NCI-H2081 treated with DMSO at 0.1 percent for 48 hours (cell line): ENCODE measurements at places on chromosomes 1 and 21.

DNA sequence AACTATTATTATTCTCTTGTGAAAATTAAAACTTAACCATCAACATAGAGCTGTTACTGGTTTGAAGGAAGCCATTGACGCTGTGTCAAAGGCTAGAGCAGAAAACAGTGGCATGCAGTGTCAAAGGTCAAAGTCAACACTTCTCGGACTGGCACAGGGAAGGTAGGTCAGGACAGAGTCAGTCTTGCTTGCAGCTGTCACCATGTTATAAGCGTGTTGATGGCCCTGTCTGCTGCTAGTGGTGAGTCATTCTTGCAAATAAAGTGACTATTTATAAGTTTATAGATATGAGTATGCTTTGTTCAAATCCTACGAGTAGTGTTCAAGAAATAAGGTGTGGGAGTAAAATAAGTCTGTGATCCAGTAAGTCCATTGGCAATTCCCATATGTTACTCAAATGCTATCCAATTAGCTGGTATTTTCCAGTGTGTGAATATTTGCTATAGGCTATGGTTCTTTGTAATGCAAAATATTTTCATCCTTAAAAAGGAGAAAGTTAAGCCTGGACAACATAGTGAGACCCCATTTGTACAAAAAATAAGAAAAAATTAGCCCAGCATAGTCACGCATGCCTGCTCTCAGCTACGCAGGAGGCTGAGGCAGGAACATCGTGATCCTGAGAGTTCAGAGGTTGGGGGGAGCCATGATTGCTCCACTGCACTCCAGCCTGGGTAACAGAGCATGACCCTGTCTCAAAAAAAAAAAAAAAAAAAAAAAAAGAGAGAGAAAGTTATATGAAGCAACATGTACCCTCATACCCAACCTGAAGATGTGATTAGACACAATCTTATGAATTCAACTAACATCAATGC, 26.3 kb upstream of the TINAGL1 start:
- no peak for DNase-seq

DNA sequence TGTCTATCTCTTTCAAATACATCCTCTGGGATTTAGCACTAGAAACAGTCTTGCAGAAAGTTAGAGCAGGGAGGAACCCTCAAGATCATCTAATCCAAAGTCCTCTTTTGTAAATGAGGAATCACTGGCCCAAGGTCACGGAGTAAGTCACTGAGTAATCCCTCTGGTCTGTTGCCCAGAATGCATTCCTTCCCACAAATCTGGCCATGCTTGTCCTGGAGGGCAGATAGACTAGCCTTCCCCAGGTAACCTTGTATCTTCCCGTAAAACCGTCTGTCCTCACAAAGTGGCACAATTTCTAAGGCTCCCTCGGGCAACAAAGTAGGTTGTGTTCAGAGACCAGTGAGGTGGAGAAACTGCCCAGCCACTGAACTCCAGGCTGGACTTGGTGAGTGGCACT, 46.2 kb downstream of the DDR2 start:
- DNase-seq, result no peak

DNA sequence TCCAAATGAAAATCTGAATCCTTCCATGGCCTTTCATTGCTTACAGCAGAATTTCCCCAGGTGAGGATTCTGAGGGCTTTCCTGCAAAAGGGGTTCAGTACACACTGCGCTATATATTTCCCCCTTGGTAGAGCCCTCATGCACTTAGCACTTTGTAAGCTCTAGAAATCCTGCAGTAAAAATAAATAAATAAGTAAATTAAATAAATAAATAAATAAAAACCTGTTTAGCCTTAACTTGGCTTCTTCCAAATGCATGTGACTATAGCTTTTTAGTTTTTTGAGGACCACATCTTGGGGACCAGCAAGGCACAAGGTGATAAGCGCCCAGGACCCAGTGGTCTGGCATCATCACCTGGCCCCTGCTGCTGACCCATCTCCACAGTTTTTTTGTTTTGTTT, 3.2 kb upstream of the BMP8B start:
- no peak for DNase-seq

DNA sequence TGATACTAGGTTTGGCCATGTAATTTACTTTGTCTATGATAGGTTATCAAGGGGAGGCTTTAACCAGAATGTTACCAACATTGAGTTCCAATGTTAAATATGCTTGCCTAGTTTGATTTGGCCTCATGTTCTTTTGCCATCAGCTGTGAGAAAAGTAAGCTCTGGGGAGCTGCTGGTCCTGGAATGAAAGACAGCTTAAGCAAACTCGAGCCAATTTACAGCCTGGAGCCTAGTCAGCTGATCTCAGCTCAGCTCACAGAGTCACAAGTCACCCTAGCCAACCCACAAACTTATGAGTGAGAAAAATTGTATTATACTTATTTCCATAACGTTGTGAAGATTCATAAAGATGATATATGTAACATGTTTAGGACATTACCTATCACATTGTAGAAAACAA, 426.7 kb downstream of the RWDD3 start:
- DNase-seq, result no peak

- no peak for DNase-seq
These were observed 236.5 kb downstream of the TTLL7 start for GRCh38 chr1:83762416-83762815.

- no peak for DNase-seq
These were observed 27.1 kb upstream of the POU3F1 start for GRCh38 chr1:38073534-38074301.

GRCh38 chr1:110443451-110443850, 7.5 kb upstream of the PROK1 start:
- no peak for DNase-seq

DNA sequence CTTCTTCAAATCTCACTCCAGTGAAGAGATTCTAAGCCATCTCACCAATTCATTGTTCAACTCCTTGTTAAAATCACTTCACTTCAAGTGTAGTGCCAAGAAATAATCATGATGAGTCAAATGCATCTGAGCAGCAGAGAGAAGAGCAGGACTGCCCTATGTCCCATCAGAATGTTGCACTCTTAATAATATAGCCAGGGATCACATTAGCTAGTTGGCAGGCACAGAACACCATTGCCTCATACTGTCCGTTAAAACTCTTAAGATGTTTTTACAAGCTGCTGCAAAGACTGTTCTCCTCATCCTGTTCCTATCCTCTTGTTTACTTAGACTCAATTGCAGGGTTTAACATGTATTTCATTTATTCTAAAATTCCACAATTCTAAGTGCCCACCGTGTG, 432.9 kb downstream of the PLPP3 start:
- DNase-seq, result no peak

DNA sequence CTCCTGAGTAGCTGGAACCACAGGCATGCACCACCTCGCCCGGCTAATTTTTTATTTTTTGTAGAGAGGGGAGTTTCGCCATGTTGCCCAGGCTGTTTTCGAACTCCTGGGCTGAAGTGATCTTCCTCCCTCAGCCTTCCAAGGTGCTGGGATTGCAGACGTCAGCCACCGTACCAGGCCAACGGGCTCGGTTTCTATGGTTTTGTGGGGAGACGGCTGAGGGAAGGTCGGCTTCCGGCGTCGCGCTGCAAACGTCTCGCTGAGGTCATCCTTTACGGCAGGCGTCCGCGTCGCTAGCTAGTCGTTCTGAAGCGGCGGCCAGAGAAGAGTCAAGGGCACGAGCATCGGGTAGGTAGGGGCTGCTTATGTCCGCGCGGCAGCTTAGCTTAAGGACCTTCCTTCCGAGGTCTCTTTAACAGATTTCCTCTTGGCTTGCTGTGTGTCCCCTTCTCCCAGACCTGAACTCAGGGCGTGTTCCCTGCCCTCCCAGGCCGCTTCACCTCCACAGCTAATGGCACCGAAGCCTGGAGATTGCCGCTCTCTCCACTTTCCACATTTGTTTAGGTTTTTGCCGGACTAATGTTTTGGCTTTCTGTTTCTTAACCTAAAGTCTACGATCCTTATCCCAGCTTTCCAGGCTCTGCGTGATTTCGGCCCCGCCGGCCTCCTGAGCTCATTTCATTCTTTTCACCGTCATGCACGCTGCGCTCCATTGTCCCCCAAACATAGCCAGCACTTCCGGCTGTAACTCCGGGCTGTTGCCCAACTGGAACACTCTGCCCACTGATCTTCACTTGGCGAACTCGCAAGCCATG, at the start of gene NDUFS5:
NDUFS5 (plus strand) TSS at position 300 of the 815 bp plus-strand sequence. CDS start 2,375 bp downstream, outside the sequence.
- DNase-seq, result peak; percentile 81

DNA sequence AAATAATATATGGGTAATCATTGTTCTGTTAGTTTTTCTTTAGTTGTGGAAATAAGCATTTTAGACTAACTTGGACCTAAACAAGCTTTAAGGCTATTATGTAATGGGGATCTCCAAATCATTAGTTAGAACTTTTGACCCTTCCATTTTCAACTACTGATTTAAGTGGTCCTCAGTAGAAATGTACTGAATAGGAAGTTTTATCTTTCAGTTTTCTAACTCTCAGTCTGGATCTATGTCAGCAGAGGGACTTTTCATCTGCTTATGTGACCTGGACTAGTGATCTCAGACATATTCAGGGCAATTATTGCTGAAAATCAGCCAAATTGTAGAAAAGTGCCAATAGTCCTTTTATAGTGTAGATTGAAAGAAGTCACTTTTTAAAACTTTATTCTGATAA, 56.0 kb downstream of the SASS6 start:
- DNase-seq, result no peak

DNA sequence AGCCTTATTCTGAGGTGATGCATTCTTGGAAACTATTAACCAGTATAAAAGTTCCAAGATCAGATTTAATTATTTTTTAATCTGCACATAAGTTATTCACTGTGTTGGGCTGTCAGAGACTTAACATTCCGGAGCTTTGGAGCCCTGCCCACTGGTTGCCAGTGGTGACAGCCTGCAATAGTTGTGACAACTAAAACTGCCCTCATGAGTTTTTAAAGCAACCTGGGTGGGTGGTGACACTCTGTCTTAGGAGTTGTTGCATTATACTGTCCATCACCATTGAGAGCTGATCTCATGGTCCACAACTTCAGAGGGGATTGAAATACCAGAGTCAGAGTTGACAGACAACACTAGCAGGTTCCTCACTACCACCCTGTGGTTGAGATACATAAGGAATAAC, 653.9 kb upstream of the USP24 start:
- no peak for DNase-seq

DNA sequence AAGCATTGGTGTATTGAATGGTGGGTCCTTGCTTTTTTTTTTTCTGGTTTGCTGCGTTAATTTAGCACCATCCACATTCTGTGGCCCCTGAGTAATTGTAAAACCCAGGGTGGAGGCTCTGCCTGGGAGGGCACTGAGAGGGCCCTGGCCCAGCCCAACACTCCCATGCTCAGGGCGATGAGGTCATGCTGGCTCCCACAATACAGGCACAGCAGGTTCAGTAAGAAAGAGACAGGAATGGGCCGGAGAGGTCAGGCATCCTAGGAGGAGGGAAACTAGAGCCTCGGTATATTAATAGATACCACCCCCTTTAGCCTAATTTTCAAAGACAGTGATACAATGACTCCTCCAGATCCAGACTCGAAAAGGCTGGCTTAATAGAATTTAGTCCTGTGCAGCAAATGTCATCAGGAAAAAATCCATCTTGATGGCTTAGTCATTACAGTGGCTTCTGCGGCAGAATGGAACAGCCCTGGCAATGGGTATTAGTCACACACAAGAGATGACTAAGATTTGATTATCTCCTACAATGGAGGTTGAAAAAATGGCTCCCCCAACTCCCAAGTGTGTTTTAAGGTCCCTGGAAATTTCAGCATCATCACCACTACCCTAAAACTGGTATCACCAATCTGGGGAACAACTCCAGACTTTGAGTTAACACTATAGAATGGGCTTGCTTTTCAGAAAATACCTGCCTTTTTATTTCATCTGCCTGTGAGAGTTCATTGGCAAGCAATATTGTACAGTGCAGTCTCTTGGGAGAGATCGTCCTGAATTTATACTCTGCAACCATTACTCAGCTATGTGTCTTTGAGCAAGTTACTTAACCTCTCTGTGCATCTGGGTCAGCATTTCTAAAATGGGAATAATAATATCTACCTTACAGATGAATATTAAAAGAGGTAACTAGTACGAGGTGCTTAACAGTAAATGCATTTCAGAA, 43.9 kb upstream of the LYST start:
- no peak for DNase-seq

DNA sequence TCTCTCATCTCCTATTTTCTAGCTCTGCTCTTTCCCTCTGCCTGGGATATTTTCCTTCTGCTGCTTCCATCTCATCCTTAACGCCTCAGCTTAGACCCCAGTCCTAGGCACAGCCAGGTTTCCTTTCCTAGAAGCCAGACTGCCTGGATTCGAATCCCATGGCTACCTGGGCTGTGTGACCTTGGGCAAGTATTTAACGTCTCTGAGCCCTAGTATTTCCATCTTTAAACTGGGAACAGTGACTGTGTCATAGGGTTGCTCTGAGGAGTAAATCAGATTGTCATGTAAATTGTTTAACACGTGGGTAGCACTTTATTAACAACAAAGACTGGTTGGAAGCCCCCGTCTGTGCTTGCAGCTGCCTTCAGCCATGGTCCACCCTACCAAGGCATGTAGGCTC, 18.4 kb downstream of the DHRS3 start:
- DNase-seq, result no peak

DNA sequence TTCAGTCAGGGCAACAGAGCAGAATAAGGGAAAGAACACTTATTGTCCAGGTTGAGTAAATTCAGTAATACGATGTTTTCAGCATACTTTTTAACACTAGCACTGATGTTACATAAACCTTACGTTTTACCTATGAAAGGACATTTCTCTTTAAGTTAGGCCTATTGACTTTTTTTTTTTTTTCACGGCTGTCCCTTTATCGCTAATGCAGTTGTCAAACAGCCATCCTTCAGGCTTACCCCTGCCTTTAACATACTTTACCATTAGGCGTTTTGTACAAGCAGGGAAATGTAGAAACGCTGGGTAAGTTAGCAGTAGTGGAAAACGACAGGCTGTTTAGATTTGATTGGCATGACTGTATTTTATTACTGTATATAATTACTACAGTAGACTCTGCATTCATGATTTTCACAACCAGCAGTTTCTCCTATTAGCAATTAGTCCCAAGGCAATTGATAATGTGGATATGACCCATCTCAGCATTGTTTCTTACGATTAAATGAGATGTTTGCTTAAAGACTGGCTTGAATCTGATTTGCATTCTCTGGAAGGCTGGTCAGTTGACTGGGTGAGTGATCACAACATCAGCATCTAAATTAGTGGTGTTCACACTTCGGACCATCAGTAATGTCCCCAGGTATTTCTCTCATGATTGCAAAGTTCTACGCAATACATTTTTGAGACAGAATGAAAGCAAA, 109.9 kb upstream of the LBR start:
- DNase-seq, result no peak

- DNase-seq, result no peak
These were observed 60.2 kb downstream of the NIBAN1 start for GRCh38 chr1:184914149-184914548.

GRCh38 chr1:8021676-8022266, 4.3 kb downstream of the ERRFI1 start:
- DNase-seq, result no peak

- no peak for DNase-seq
These were observed 45.0 kb downstream of the EPHB2 start for GRCh38 chr1:22755641-22756040.

DNA sequence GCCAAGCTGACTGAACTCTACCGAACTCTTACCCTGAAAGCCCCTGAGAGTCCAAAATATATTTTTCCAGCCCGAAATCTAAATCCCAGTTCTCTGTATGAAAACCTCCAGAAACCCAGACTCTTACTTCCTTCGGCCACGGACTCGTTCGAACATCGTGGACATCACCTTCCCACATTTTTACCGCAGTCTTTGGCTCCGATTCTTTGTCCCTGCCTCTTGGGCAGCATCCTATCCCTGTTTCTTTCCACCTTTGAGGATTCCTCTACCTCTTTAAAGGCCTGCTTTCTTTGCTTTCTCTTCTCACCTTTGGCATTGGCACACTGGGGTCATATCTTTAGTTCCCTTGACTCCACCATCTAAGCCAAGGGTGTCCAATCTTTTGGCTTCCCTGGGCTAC, 932 bp upstream of the USP24 start:
- no peak for DNase-seq

- no peak for DNase-seq
These were observed 1.8 kb upstream of the GBP5 start for GRCh38 chr1:89274411-89274857.
